ENCODE measurements at places on chromosomes 12 and 14.

DNA sequence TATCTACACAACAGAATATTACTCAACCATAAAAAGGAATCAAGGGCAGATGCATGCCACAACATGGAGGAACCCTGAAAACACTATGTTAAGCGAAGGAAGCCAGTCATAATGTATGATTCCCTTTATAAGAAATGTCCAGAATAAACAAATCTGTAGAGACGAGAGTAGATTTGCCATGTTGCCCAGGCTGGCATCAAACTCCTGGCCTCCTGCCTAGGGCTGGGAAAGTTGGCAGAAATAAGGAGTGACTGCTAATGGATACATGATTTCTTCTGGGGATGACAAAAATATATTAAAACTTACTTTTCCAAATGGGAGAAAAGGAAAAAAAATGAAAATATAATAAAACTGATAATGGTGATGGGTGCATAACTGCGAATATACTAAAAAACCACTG lies 10.9 kb downstream of the CLIP1 start:
- no peak for DNase-seq

GRCh38 chr12:114479831-114480230 lies 73.9 kb upstream of the TBX5 start:
- no peak for DNase-seq

- DNase-seq: no peak
Observed at GRCh38 chr14:104356738-104357688, 218.6 kb downstream of the KIF26A start.

DNA sequence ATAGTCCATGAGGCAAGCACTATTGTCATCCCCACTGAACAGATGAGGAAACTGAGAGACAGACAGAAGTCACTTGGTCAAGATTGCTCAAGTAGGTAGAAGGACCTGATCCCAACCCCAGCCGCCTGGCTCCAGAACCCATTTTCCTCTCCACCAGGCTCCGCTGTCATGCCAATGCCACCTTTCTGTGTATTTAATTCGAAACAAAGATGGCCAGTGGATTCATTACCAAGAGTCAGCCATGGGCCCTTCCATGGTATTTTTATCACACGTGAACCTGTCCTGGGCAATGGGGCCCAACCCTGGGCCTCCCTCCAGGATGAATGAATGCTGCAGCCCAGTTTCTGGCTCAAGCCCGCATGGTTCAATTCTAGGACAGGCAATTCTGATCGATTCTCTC lies 673.4 kb downstream of the BCL11B start:
- DNase-seq: no peak

GRCh38 chr14:76773188-76773885 lies 12.1 kb downstream of the VASH1 start:
- DNase-seq: no peak

GRCh38 chr14:26594148-26594547 lies 3.7 kb downstream of the NOVA1 start:
- DNase-seq: peak; percentile 51

GRCh38 chr12:63304887-63305316 lies 153.9 kb upstream of the AVPR1A start:
- DNase-seq: no peak

DNA sequence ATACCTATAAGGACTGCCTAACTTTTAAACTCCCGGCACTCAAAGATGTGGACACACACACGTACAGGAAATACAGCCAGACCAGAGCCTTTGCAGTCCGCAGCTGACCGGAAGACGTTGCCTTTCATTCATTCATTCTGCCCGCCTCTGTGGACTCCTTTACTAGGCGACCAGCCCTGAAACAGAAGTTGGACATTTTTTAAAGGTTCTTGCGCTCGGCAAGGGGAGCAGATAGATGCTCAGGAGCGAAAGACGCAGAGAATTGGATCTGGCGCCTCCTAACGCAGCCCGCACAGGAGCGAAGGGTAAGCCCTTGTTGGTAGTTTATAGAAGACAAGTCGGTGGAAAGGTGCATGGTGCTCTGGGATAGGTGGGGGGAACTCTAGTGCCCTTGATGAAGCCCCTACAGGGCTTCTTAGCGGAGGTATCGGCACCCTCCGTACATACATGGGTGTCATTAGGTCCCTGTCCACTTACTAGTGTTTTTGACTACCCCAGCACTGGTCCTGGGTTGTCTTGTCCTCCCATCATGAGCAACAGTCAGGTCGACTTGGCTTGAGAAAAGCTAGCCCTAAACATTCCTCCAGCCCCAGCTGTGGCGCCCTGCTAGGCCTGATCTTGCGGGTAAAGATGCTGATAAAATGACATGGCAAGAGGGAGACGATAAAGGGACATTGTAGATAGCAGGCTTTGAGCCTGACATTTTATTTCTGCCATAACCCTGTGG lies at the start of gene KDM2B:
Gene KDM2B, minus strand, starts transcription at position 65 of the 727 bp plus-strand sequence. CDS start 112 bp downstream, outside the sequence.
- DNase-seq: peak; percentile 51

GRCh38 chr14:37587131-37587803 lies 7.8 kb downstream of the FOXA1 start:
- peak; percentile 17 for DNase-seq

- DNase-seq: peak; percentile 73
Observed at GRCh38 chr14:68585690-68586089, 207.2 kb downstream of the ZFP36L1 start.

- no peak for DNase-seq
Observed at GRCh38 chr14:70887207-70887681, 20.0 kb upstream of the PCNX1 start.

GRCh38 chr14:99436247-99437180 lies 44.1 kb downstream of the SETD3 start:
- peak; percentile 28 for DNase-seq

DNA sequence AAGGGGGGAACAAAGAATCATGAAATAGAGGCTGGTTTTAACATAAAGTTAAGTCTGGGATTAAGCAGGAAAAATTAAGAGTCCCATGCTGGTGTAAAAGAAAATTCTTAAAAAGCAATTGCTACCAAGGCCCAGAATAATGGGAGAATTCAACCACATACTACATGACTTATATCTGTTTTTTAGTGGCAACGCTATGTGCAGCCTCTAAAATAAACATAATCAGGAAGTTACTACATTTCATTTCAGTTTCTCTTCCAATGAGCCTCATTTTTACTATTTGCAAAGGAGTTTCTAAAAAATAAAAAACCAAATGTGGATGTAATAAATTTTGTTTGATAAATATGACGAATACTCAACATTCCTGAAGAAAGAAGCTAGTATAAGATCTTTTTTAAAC lies 58.1 kb downstream of the CPNE8 start:
- DNase-seq: no peak

DNA sequence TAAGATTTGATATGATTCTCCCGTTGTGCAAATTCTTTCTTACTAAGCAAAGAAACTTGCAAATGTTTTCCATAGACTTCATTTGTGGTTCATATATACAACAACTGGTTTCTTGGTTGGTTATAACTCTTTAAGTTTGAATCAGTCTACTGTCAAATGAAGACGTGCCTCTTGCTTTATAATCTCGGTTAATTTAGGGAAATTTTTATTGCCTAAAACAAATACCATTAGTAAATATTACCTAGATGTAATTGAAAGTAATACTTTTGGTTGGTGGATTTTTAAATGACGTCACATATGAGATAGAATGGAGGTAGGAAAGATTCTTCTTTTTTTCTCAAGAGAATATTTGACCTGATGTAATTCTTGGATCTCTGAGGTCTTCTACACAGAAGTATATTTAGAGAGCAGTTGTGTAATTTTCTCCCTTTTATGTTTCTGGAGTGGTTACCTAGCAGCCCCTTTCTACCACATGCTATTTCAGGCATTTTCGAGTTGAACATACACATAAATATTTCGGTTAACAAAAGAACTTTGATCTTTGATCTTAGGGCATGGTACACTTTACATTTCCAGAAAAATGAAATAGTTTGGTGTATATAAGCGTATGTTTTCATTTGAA lies 1.7 kb downstream of the ATF7IP start:
- peak; percentile 40 for DNase-seq

DNA sequence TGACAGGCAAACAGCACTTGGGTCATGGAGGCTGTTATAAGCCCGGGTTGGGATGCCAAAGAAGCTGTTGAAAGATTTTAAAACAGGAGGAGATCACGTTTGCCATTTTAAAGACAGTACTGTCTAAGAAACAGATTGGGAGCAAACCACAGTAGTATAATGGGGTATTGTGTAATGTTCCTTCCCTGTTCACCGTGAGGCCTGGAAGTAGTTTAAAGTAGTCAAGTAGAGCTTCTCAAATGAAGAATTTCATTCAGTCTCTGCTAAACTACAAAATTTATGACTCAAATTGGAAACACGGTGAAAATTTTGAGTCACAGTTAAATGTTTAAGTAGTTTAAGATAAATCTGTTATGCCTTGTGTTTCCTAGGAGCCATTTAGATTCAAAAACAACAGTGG lies 35.8 kb downstream of the ATP2A2 start:
- no peak for DNase-seq

DNA sequence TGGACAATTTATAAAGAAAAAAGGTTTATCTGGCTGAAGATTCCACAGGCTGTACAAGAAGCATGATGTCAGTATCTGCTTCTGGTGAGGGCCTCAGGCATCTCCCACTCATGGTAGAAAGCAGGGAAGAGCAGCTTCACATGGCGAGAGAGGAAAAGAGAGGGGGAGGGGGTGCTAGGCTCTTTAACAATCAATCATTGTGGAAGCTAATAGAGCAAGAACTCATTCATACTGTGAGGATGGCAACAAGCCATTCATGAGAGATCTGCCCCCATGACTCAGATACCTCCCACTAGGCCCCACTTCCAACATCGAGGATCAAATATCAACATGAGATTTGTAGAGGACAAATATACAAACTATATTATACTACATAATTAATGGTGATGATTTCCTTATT lies 361.9 kb upstream of the FAR2 start:
- no peak for DNase-seq

DNA sequence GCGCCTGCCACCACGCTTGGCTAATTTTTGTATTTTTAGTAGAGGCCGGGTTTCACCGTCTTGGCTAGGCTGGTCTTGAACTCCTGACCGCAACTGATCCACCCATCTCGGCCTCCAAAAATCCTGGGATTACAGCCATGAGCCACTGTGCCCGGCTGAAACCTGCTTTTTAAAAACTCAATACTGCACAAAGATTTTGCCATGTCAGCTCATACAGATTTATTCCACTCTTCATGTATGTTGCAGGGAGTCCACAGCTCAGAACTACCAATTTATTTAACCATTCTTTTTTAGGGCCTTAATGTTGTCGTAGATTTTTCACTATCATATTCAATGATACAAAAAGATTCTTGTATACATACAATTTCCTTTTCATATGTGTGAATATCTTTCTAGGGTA lies 20.0 kb downstream of the ZCCHC8 start:
- no peak for DNase-seq

DNA sequence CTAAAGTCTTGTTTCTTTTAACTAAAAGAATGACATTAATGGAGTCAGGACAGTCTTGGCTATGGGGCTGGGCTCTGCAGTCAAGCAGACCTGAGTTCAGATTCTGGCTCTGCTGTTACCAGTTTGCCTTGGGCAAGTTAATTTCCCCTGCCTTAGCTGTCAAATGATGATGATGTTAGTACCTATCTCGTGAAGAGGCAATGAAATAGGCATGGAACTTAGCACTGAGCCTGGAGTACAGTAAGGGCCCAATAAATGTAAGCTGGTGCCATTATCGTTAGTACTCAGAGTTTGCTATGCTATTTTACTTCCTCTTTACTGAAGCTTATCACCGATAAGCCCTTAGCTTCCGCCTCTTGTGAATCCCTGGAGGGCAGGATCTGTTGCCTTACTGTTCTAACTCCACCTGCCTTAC lies 8.5 kb downstream of the FBXW8 start:
- DNase-seq: peak; percentile 48

DNA sequence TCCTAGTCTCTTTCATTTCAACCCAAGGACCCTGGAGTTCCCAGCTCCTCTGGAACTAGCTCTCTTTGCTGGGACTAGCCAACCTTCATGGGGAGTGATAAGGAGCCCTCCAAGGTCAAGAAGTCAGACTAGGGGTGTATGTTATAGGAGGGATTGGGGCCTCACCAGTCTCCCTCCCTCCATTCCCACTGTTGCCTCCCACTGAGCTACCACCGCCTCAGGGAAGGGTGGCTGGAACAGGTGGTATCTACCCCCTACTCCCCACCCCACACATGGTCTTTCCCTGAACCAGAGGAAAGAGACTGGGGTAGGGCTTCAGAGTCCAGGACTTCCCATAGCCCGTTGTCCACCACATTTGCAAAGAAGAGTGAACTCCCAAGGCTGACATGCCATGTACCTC lies 2.4 kb downstream of the ERBB3 start:
- DNase-seq: no peak

- DNase-seq: no peak
Observed at GRCh38 chr12:28742791-28743190, 406.3 kb upstream of the FAR2 start.

DNA sequence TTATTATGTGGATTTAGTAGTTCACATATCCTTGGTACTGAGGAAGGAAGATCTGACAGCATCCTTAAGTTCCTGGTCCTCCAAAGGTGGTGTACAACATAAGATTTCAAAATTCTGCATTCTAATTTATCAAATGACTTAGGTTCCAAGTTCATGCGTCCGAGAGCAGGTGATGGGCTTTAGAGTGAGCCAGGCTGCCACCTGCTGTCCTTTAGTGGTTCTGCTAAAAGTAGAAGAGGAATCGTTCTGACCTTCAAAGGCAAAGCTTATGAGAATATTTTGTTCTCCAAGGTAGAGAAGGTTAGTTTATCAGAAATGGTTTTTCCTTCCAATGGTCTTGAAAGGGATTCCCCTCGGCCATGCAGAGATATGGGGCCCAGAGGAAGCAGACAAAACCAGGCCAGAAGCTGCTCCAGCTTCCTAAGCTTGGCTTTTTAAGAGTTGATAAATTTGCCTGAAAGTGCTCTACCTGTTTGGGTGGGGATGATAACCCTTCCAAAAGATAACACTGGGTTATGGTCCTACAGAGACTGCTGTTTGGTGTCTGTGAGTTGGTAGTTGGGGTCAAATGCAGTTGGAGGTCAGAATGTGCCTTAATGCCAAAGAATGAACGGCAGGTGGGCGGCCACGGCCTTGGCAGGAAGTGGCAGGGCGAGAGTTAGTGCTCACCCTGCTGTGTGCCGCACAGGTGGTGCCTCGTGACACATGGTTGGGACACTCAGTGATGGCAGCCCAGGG lies 29.1 kb upstream of the LRTM2 start:
- peak; percentile 87 for DNase-seq

DNA sequence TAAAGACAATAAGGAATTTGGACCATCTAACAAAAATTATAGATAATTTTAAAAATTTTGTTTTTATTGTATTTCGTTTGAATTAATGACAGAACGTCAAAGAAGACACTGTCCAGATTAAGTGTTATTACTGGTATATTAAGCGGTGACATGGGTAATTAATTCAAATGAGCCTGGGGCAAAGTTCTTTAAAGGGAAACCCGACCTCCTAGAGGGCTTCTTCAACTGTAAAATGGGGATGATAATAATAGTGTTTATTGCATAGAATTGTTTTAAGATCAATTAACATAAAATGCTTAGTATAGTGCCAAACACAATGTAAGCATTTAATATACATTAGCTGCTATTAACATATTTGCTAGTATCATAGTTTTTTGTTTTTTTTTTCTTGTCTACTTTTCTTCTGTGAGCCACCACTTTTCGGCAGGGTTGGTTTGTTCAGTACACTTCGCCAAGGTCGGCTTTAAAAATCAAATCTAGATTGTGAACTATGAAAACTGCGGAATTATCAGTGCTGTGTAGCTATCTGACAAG lies 514 bp upstream of the LARP4 start:
- peak; percentile 45 for DNase-seq

GRCh38 chr12:84793558-84794367 lies 118.8 kb downstream of the SLC6A15 start:
- DNase-seq: no peak

All from NCI-H82 (cell line).